NCI-H446 (cell line): ENCODE measurements at places on chromosomes 12 and 14.

DNA sequence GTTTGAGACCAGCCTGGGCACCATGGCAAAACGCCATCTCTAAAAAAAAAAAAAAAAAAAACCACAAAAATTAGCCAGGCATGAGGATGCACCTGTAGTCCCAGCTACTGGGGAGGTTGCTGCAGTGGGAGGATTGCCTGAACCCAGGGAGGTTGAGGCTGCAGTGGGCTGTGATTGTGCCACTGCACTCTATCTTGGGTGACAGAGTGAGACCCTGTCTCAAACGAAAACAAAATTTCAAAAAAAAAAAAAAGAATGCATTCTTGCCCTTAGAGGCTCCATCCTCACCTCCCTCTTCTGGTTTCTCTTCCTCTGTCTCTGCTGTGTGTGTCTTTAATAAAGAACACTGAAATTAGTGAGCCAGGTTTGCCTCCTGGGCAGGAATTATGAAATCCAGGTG is 107.8 kb downstream of the VCPKMT start:
- no peak for DNase-seq

DNA sequence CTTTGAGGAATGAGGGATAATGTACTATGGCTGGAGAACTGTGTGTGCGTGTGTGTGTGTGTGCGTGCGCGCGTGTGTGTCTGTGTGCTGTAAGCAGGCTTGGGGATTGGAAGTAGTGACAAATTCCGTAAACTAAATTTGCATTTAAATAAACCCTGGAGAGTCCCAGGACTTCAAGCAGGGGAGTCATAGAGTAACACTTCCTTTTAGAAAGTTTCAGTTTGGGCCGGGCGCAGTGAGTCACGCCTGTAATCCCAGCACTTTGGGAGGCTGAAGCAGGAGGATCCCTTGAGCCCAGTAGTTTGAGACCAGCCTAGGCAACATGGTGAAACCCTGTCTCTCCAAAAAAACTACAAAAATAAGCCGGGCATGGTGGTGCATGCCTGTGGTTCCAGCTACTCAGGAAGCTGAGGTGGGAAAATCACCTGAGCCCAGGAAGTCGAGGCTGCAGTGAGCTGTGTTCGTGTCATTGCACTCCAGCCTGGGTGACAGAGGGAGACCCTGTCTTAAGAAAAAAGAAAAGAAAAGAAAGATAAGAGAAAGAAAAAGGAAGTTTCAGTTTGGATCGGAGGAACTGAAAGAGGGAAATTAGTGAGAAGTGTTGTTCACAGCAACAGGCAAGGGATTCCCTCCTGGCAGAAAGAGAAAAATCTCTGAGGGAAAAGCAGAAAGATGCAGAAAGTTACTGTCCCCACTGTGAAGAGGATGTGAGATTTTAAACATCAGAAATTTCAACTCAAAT is 222.7 kb upstream of the SOX5 start:
- no peak for DNase-seq

- no peak for DNase-seq
Observed at GRCh38 chr14:58697266-58697929, 59.6 kb downstream of the DACT1 start.

DNA sequence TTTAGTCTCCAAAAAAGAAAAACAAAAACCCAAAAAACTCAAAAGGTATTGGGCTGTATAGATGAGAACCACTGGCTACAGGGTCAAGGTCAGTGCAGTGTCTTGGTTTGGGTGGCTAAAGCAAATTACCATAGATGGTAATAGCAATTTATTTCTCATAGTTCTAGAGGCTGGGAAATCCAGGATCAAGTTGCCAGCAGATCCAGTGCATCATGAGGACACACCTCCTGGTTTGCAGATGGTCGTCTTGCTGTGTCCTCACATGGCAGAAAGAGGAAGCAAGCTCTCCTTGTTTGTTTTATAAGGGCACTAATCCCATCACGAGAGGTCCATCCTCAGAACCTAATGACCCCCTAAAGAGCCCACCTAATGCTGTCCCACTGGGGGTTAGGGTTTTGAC is 11.2 kb downstream of the COX14 start:
- no peak for DNase-seq

- no peak for DNase-seq
Observed at GRCh38 chr14:71416392-71416791, 509.1 kb downstream of the PCNX1 start.

DNA sequence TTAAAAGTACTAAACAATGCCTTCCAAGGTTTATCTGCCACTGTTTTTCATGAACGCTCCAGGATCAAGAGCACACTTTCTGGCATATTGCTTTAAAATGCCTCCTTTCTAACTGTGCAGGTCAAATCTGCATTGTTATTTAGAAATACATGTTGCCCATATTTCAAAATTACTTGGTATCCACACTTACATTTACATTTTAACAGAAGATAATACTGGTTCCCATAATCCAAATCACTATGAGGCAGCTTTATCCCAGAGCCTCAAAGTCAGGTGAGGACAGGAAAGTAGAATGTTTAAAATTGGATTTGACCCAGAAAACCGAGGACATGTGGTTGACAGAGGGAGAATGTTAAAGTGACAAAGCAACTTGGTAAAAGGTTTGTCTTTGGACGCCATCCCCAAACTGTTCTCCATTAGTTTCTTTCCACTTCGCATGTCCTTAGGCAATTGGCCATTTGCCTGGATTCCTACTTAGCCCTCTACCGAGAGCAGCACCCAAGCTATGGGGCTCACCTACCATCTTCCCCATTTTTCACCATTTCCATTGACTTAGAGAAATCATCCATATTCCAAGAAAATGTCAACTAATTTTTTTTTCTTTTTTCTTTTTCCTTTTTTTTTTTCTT is 353.0 kb downstream of the PAWR start:
- peak; percentile 32 for DNase-seq

- DNase-seq, result no peak
Observed at GRCh38 chr14:65032319-65032718, 45.6 kb downstream of the FNTB start.

DNA sequence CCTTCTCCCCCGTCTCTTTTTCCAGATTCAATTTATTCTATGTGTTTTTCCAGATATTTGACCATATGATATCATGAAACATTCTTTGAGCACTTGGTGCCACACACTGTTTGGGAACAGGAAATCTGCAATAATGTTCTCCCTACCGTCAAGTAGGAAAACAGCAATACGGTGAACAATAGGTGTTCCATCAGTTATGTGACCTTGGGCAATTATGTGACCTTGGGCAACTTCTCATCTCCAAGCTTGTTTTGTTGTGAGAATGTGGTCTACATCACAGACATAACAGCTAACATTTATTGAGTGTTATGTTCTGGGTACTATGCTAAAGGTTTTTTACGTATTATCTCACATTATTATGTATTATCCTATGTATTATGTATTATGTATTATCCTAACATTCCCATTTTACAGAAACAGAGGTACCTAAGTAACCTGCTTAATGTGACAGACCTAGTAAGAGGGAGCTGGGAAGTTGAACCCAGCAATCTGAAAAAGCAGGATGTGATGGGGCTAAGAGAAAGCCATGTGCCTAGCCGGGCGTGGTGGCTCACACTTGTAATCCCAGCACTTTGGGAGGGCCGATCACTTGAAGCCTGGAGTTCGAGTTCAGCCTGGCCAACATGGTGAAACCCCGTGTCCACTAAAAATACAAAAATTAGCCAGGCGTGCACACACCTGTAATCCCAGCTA is 1.2 kb upstream of the NEK9 start:
- DNase-seq, result no peak

DNA sequence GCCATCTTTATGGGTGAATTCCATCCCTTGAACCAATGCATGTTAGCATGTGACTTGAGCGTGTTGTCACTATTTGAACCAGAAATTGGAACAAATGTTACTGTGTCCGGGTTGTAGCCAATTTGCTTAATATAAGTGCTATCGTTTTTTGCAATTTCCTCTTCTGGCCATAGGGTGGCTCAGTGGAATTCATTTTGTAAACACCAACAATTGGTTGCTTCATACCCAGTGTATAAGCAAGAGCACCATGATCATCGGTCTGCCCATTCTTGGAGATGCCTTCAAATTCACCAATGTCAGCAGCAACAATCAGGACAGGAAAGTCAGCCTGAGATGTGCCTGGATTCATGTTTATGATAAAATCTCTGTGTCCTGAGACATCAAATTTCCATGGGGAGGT is 5.0 kb upstream of the NEDD1 start:
- peak; percentile 3 for DNase-seq

DNA sequence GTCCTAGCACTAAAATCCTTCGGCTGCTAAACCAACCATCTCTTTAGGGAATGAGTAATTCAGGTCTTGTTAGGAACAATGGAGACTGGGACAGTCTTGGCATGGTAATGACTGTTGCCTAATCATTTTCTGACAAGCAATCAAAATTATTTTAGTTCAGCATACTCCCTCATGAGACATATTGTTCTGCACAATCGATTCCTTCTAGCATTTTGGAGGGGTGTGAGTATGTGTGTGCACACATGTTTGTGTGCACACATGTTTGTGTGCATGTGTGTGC is 2.1 kb upstream of the KRT1 start:
- DNase-seq, result no peak
